ENCODE measurements at places on chromosomes 3 and 15. TPM values are rescaled to one million over a fixed set of nuclear protein-coding genes. Genes with fewer than 3 reads are reported as not detected.

DNA sequence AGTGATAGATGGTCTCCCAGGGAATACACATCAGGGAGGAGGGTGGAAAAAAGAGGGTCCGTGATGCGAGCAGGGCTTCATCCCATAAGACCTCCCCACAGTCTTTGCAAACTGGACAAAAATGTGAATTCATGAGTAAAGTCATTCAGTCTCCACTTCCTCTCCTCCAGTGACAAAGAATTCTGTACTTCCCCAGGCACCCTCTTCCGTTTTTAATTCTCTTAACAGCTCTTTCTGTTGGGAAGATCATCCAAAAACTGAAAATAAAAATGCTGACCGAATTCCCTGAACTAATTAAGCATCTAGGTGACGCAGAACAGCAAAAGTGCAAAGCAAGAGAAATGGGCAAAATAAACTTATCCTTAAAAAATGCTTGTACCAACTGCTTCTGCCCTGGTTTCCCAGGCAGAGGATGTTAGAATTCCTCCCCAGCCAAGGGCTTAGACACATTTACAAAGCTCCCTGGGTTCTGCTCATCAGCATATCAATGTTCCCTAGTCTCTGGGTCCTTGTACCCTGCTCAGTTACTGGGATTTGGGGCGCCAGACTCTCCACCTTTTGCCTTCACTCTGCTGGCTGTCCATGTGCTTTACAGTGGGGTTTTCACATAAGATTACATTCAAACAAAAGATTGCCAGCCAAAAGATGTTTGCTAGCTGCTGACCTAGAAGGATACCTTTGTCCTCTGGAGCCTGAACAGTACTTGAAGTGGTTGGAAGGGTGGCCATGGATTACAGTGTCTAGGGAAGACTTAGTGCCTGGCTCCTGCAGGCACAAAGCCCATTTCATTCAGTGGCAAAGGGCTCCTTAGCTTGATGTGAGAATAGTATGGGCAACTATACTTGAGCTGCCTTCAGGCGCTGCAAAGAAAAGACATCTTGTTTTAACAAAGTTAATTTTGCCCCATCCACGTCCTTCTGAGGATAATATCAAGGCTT is 69.4 kb downstream of the ARNT2 start:
- H3K27me3 ChIP-seq = no peaks in the 10 kb centered on the region
- H3K36me3 ChIP-seq = no peaks in the 10 kb centered on the region

DNA sequence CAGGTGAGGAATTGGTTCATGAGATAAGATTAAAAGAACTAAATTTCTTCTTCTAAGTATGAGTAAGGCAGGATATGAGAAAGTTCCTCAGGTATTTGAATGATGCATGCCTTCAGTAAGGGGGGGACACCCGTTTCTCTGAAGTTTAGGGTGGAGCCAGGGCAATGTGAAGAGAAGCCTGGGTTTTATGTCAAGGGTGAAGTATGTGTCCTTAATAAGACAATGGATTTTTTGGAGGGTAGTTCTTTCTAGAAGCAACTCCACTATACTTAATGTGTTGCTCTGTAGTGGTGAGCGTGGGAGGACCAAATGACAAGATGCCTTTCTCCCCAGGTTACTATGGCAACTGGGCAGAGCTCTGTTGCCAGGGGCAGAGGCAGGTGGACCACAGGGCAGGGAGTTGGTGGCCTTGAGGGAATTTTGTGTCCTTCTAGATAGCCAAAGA is 44.0 kb downstream of the PHLDB2 start:
- no peaks in the 10 kb centered on the region for H3K36me3 ChIP-seq
- H3K4me1 ChIP-seq = peaks cover 5% of the 10 kb centered on the region
- DNase-seq = no peak

DNA sequence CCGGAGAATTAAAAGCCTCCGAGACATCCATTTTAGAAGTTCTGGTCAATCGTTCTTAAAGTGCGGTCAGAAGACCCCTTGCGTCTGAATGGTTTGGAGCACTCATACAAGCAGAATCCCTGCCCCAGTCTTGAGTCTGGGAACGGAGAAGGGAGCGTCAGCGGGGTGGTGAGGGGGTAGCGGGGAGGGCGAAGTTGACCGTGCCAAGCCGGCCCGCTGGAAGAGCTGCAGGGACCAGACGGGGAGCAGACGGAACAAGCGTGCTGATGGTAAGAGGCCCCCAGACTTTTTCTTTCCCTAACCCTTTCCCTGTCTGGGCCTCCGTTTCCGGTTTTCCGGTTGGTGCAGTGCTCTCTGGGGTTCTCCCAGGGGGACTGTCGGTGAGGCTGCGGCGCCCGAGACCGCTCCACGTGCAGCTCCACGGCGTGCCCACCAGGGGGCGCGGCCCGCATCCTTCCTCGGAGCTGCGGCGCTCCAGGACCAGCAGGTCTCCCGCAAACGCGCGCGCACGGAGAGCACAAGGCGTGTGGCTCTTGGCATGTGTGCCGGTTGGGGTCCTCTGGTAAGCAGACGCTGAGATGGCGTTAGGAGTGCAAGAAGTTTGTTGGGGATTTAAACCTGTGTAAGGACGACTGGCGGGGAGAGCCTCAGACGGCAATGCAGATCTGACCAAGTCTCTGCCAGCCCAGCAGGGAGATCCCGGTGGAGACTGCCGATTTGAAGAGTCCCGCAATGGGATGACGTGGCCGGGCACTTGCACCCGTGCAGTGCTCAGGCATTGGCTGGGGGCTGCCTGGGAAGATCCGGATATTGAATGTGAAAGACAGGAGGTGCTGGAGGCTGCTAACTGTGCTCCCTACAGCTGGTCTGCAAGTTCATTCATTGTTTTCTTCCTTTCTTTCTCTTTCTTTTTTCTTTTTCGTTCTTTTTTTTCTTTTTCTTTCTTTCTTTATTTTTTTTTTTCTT is 19.2 kb upstream of the CORO2B start:
- H3K4me1 ChIP-seq = peaks cover 9% of the 10 kb centered on the region
- peak; percentile 91 for DNase-seq
- no peaks in the 10 kb centered on the region for H3K36me3 ChIP-seq
- H3K4me3 ChIP-seq = peak overlapping the region; percentile 46
- H3K27ac ChIP-seq = no peak overlapping the region

GRCh38 chr3:30221619-30222018 is 384.8 kb upstream of the TGFBR2 start:
- no peak for DNase-seq
- H3K27me3 ChIP-seq = no peaks in the 10 kb centered on the region
- H3K36me3 ChIP-seq = no peaks in the 10 kb centered on the region

- no peaks in the 10 kb centered on the region for H3K36me3 ChIP-seq
- H3K4me1 ChIP-seq = peaks cover 20% of the 10 kb centered on the region
- no peak overlapping the region for H3K27ac ChIP-seq
Observed at GRCh38 chr15:63463036-63463435, 41.4 kb upstream of the USP3 start.

GRCh38 chr3:133457025-133457424 is 57.2 kb downstream of the BFSP2 start:
- no peaks in the 10 kb centered on the region for H3K36me3 ChIP-seq
- H3K27ac ChIP-seq = no peak overlapping the region
- H3K4me3 ChIP-seq = no peak overlapping the region
- no peak for DNase-seq
- peaks cover 9% of the 10 kb centered on the region for H3K4me1 ChIP-seq
- H3K27me3 ChIP-seq = no peaks in the 10 kb centered on the region

GRCh38 chr15:42593143-42593542 is 17.7 kb downstream of the STARD9 start:
- peaks cover 23% of the 10 kb centered on the region for H3K4me1 ChIP-seq
- H3K4me3 ChIP-seq = no peak overlapping the region
- no peaks in the 10 kb centered on the region for H3K36me3 ChIP-seq
- H3K27ac ChIP-seq = no peak overlapping the region

DNA sequence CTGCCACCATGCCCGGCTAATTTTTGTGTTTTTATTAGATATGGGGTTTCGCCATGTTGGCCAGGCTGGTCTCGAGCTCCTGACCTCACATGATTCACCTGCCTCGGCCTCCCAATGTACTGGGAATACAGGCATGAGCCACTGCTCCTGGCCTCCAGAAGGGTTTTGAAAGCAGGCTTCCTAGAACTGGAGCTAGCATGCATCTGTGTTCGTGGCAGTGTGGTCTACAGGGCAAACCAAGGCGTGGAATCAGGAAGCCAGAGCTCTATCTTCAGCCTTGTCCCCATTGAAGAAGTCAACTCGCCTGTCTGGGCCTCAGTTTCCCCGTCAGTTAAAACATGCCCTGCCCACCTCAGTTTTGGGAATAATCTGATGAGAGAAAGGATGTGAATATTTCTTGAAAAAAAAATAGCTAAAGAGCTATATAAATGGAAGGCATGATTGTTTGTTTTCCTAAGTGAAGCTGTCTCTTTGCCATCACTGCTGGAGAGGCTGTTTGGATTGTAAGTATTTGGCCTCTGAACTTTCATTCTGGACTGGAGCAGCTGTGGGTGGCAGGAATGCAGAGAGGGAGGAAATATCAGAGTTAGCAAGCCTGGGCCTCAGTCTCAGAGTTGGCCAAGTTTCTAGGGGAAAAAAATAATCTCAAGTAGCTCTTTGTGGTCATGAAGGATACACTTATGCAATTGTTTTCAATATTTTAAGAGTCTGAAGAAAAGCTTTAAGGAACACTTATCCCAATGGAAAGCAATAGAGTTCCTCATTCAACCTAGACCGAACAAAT is 36.5 kb upstream of the UACA start:
- peak overlapping the region; percentile 74 for H3K27ac ChIP-seq
- H3K4me3 ChIP-seq = no peak overlapping the region
- peaks cover 25% of the 10 kb centered on the region for H3K4me1 ChIP-seq
- DNase-seq = no peak
- peaks cover 14% of the 10 kb centered on the region for H3K27me3 ChIP-seq

- no peaks in the 10 kb centered on the region for H3K27me3 ChIP-seq
- no peak overlapping the region for H3K27ac ChIP-seq
- no peaks in the 10 kb centered on the region for H3K36me3 ChIP-seq
Observed at GRCh38 chr3:112958811-112959560, 15.9 kb downstream of the CD200R1 start.

DNA sequence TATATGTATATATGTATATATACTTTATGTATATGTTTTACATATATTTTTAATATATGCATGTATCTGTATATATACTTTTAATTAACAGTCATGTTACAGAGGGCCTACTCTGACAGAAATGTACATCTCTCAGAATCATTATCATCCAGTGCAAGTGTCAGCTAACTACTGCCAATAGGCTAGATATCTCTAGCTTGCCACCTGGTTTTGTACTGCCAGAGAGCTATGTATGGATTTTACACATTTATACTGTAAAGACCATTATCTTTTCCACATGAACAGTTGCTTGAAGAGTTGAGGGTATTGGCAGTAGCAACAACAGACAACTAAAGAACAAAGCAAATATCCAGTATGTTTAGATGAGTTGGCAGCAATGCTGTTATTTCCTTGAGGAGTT is 99.7 kb upstream of the VGLL3 start:
- H3K27me3 ChIP-seq = no peaks in the 10 kb centered on the region
- H3K27ac ChIP-seq = no peak overlapping the region
- no peaks in the 10 kb centered on the region for H3K4me1 ChIP-seq
- DNase-seq = no peak
- no peak overlapping the region for H3K4me3 ChIP-seq

DNA sequence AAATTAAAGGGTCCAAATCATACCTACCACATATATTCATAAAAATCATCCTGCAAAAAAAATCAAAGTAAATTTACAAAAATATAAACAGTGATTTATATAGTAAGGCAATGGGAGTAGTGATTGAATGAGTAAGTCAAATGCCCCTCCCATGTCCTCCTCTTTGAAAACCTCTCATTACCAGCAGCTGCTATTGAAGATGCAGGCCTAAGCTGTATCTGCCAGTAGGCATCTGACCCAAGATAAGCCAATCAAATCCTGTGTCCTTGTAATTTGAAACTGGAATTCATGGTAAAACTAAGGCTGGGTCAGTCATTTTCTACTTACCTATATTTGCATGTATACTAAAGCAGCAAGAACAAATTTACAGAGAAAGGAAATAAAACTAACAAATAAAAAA is 60.4 kb upstream of the POU1F1 start:
- no peak overlapping the region for H3K4me3 ChIP-seq
- H3K27me3 ChIP-seq = no peaks in the 10 kb centered on the region
- no peaks in the 10 kb centered on the region for H3K4me1 ChIP-seq
- DNase-seq = no peak

- no peak for DNase-seq
- H3K4me3 ChIP-seq = no peak overlapping the region
- H3K36me3 ChIP-seq = no peaks in the 10 kb centered on the region
- no peaks in the 10 kb centered on the region for H3K4me1 ChIP-seq
Observed at GRCh38 chr15:45747426-45747825, 112.6 kb downstream of the SQOR start.

GRCh38 chr15:74011610-74012009 is 17.1 kb downstream of the PML start:
- peak overlapping the region; percentile 59 for H3K27ac ChIP-seq
- H3K36me3 ChIP-seq = peaks cover 12% of the 10 kb centered on the region
- H3K27me3 ChIP-seq = no peaks in the 10 kb centered on the region
- no peak for DNase-seq
- peaks cover 52% of the 10 kb centered on the region for H3K4me1 ChIP-seq

DNA sequence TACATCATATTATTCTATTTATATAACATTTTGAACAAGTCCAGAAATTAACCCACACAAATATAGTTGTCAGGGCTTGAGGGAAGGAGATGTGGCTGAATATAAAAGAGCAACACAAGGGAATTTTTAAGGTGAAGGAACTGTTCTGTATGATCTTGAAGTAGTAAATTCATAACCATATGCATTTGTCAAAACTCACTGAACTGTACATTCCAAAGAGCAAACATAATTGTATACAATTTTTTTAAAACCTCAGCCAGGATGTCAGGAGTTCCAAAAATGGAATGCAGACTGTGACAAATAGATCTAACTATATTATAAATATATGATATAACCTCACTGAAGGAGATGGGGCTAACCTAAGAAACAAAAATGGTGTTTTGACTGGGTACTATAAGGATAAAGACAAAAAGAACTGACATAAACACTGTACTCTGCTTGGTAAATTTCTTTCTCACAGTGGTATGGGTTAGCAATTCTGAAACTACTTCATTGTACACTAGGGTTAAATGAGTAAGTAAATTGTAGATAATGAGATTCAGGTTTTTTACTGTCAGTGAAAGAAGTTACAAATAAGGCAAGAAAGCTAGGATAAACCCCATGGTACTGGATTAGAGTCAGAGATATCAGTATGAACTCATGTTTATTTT is 14.4 kb downstream of the GOLGB1 start:
- no peaks in the 10 kb centered on the region for H3K27me3 ChIP-seq
- H3K4me1 ChIP-seq = peaks cover 4% of the 10 kb centered on the region
- no peaks in the 10 kb centered on the region for H3K36me3 ChIP-seq
- H3K27ac ChIP-seq = no peak overlapping the region
- no peak overlapping the region for H3K4me3 ChIP-seq

DNA sequence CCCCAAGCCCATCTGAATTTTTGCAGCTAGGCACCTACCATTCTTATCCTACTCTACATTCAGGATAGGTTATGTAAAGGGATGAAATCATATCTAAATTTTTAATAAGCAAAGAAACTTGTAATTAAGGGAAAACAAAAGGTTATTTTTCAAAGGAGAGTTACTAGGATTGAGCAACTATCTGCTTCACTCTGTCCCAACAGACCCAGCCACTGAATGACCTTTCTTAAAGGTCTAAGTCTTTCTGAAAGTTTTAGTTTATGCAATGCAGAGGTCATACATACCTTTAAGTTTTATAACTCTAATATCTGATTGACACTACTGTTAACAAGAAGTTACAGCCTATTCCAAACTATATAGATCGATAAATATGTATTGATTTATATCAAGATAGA is 209.2 kb upstream of the CTNNB1 start:
- DNase-seq = no peak
- no peak overlapping the region for H3K4me3 ChIP-seq
- H3K36me3 ChIP-seq = no peaks in the 10 kb centered on the region
- H3K27ac ChIP-seq = no peak overlapping the region

SMAD3 gene
- 31.6 TPM for total RNA-seq

GATM gene
- total RNA-seq = 7.2 TPM

ZPLD1 gene
- not detected for total RNA-seq

PLAAT1 gene
- total RNA-seq = 0.96 TPM

ZKSCAN7 gene
- total RNA-seq = 3.6 TPM

ATP2B2 gene
- 0.06 TPM for total RNA-seq

CHDH gene
- total RNA-seq = 10.9 TPM

HGD gene
- total RNA-seq = 3.2 TPM

LHFPL4 gene
- not detected for total RNA-seq

GP5 gene
- 0.26 TPM for total RNA-seq

Data from upper lobe of right lung (tissue), 1 donor.